ENCODE measurements at places on chromosomes 1 and 21. TPM values are rescaled to one million over a fixed set of nuclear protein-coding genes. Genes with fewer than 3 reads are reported as not detected.

The RGS8 gene
- 0.05 TPM for total RNA-seq

The FAM72C gene
- 49.2 TPM for total RNA-seq

The KIAA1614 gene
- 0.07 TPM for total RNA-seq

The SERPINC1 gene
- total RNA-seq: not detected

The CD1C gene
- not detected for total RNA-seq

The CFHR3 gene
- not detected for total RNA-seq

The MYBPH gene
- total RNA-seq: not detected

The GBP6 gene
- 3.3 TPM for total RNA-seq

The SPRR2G gene
- not detected for total RNA-seq

The PLA2G2A gene
- not detected for total RNA-seq

The HNRNPCL4 gene
- total RNA-seq: not detected

The ST6GALNAC3 gene
- total RNA-seq: 0.35 TPM

The SCAMP3 gene
- total RNA-seq: 112 TPM

The CFAP45 gene
- 2.8 TPM for total RNA-seq

The ACADM gene
- 43.1 TPM for total RNA-seq

The DCST2 gene
- 1.4 TPM for total RNA-seq

The RNU1-4 gene
- total RNA-seq: 1,100 TPM

The OR2L2 gene
- total RNA-seq: 0.12 TPM

The DIO1 gene
- not detected for total RNA-seq

The GNG4 gene
- total RNA-seq: 13.9 TPM
